ENCODE measurements at places on chromosomes 16 and 17.

GRCh38 chr16:14529010-14529669, 100.9 kb downstream of the PARN start:
- peak; percentile 81 for DNase-seq

DNA sequence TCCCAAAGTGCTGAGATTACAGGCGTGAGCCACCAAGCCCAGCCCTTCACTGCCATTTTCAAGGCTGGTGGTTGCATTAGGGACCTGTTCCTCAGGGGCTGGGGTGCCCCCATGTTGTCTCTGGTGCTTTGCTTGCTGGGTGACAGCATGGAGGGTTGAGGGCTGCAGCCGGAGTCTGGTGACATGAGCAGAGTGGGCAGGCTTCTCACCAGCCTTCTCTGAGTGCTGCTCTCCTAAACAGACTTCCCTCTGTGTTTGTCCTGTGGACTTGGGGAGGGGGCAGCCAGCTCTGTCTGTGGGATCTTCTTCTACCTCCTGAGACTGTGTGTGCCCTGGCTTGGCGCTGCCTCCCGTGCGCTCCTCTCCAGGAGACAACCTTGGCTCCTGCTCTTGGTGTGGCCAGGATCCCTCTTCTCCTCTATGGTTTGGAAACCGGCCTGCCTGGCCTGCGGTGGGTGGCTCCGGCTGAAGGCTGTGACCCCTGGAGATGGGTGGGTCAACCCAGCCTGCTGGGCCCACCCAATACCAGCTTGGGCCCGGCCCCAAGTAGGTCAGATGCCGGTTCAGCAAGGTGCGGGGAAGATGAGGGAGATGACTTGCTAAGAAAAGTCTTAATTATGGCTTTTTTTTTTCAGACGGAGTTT, 72.1 kb downstream of the PDPK1 start:
- DNase-seq, result no peak

DNA sequence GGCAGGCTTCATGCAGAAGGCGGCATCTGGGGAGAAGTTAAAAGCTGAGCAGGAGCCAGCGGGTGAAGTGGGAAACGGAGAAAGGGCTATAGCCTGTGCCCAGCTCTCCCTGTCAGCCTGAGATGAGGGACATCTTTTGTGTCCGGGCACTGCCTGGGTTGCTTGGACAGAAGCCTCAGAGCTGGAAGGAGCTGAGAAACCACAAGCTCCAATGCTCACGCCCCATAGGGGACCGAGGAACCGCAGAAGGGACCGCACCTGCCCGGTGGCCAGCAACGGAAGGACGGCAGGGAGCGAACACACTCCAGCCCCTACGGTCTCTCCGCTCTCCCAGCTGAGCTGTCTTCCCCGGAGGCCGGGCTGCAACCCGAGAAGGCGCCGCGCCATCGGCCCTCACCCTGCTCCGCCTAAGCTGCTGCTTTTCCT, 175.8 kb downstream of the NPIPB11 start:
- DNase-seq, result no peak

GRCh38 chr17:74543406-74543805, 2.5 kb downstream of the CD300C start:
- DNase-seq, result peak; percentile 19

DNA sequence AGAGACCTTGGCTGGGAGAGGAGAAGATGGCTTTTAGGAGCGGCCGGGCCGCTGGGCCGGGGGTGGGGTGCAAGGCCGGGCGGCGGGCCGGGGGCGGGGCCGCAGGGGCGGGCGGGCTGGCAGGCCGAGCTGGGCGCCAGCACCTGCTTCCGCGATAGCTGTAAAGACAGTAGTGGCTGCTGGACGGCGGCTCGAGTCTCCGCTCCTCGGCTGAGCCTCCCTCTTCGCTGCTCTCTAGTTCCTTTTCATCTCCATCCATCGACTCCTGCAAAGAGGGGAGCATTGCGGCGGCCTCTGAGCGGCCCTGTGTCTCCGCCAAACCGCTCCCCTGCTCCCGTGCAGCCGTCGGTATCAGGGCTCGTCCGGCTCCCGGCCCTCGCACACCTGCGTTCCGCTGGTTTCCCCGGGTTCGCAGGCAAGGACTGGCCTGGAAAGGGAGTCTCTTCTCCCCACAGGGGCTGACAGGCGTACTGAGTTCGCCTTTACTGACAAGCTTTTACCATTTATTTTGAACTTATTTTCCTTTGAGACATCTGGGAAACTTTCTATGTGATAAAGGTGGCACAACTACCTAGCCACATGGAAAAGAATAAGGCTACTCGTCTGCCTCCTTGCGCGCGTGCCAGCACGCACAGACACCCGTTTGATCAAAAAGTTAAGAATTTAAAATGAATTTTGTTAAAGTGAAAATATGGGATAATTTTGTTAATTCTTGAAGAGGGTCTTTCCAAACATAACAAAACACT, at the start of gene C17orf75:
Gene C17orf75, minus strand, starts transcription at position 317 of the 746 bp plus-strand sequence. Its CDS starts 34 bp downstream, at position 283.
- peak; percentile 81 for DNase-seq

DNA sequence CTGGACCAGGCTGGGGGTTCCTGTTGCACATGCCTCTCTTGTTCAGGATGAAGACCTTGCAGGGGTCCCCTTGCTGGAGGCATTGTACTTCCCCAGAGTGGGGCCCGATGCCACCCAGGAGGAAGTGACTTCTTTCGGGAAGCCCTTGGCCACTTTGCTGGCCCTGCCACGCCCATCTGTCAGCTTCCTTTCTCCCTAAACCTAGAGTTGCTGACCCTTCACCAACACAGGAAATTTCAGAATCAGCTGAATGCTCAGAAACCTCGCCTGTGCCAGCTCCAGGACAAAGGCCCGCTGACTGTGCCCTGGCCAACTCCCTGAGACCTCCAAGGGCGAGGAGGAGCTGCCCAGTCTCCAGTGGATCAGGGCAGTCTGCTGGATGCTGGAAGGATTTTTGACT, 26.7 kb downstream of the WNT9B start:
- no peak for DNase-seq

GRCh38 chr17:17304521-17304985, 1.4 kb downstream of the NT5M start:
- no peak for DNase-seq

GRCh38 chr17:50003911-50004310, 8.9 kb upstream of the DLX3 start:
- no peak for DNase-seq

GRCh38 chr16:57049678-57050077, 42.7 kb upstream of the CPNE2 start:
- DNase-seq, result no peak

DNA sequence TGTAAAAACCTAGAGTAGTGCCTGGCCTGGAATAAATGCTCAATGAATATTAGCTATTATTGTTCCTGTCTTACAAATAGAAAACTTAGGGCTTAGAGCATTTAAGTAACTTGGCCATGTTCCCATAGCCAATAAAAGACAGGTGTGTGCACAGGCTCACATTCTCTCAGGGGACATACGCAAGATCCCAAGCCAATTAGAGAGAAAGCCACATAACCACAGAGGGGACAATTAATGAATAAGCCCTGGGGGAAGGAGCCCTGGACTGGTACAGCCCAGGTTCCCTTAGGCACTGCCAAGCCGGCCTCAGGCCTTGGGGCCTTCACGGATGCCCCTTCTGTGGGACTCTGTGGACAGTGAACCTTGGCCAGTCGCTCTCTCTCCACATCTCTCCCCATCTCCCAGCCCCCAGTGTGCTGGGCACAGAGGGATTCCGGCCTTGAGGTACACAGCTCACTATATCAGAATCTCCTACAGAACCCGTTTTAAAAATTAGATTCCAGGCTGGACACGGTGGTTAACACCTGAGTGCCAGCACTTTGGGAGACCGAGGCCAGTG, 27.3 kb upstream of the ABCC12 start:
- peak; percentile 90 for DNase-seq

DNA sequence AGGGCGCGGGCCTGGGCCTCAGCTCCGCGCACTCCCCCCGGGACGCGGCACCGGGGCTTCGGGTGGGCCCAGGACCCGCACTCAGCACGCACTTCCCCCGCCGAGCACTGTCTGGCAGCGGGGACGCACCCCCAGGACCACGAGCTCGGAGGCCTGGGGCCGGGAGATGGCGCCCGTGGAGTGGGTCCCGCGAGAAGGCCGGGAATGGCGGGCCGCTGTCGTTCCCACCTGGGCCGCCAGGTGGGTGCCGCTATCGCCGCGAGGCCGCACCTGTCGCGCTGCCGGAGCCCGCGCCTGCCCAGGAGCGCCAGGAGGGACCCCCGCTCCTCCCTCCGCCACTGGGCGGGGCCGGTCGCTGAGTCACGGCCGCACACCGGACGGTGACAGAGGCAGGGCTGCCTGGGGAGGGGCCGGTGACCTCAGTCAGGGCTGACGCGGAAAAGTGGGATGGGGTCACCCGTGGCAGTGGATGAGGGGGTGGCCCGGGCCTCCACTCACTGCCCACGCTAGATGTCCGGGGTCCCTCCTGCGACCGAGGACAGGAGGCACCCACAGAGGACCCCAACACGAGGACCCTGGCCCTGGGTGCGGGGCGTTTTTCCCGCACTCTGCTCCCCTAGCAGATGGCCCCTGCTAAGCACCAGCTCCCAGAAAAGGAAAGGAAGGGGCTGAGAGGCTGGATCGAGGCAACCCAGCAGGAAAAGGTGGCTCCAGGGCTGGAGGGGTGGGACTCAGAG, 6.9 kb upstream of the ACTG1 start:
- peak; percentile 59 for DNase-seq

DNA sequence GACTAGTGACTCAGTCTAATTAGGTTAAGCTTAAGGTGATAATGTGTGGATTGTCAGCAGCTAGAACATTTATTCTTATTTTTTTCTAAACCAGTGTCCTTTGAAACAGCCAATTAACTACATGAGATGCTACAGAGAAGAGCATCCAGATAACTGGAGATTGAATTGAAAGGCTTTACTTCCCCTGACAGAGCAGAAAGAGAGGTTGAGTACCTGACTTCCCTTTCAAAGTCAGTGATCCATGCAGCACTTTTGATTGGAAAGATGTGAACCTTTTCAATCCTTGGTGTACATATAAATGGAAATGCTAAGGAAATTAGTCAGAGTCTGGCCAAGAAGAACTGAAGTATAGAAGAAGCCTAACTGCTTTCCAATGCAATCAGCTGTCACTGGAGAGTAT, 653.8 kb downstream of the CDH8 start:
- no peak for DNase-seq

DNA sequence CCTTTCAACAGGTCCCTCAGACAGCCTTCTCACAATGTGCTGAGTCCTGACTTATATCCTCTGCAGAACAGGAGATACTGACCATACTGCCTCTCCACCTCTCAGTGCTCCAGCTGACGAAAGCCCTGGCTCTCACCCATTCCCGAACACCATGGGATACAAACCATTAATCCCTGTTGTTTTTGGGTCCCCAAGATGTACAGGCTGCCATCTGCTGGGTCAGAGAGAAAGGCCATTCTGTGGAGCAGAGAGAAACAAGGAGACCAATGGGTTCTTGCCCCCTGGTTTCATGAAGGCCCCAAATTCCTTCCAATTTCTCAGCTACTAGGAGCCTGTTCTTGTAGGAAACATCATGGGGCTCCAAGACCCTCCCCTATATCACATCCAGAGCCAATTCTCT, 3.0 kb downstream of the ERN2 start:
- DNase-seq, result no peak

DNA sequence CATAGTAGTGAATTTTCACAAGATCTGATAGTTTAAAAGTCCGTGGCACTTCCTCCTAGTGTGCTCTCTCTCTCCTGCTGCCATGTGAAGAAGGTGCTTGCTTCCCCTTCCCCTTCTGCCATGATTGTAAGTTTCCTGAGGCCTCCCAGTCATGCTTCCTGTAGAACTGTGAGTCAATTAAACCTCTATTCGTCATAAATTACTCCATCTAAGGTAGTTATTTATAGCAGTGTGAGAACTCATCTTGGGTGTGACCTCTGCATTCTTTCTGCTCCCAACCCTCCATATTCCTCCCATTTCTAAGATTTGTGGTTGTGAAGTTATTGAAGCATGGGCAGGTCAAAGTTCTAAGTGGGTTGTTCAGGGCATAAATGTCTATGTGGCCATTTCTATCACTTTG, 62.1 kb upstream of the ADAMTS18 start:
- no peak for DNase-seq

GRCh38 chr17:51091635-51092034, 29.0 kb downstream of the SPAG9 start:
- DNase-seq, result no peak

- DNase-seq, result no peak
These were observed 2.8 kb downstream of the GRB7 start for GRCh38 chr17:39740357-39741111.

- DNase-seq, result no peak
These were observed 132.6 kb upstream of the CACNG5 start for GRCh38 chr17:66702106-66702936.

DNA sequence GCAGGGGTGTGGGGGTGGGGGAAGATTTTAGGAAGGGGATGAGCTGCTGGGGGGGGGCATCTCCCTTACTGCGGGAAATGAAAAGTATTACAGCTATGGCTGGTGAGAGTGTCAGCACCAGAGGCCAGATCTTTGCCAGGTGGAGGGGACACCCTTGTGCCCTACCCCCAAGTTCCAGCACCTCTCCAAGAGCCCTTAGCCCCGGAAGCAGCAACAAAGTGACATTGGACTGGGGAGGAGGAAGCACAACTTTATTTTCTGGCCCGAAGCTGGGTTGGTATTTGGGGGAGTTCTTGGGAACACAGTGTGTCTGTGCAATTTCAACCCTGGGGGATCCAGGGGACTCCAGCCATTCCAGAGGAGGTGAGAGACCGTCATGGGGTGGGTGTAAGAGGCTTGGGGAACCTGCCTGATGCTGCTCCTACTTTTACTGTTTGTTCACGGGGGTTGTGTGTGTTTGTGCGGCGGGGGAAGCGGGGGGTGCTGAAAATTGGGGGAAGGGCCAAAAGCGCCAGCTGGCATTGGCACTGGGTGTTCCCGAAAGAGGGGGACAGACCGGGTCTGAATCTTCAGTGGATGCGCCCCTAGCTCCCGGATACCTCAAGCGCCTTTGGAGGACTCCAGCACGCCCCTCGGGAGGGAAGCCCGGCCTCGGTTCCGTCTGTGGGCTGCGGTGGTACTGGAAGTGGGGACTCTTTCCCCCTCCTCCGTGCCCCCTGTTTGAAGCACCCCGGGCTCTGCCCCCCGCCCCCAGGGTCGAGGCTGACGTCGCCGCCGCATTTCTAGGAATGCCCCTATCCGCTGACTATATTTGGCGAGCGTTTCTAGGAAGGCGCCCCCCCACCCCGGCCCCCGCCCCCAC, 230.3 kb downstream of the MRTFB start:
- peak; percentile 23 for DNase-seq

GRCh38 chr17:37820313-37820994, 75.6 kb upstream of the HNF1B start:
- DNase-seq, result no peak

- DNase-seq, result peak; percentile 38
These were observed 45.9 kb downstream of the SLC6A2 start for GRCh38 chr16:55701442-55702319.

Data from NCI-H524 (cell line).